CD8-positive, alpha-beta memory T cell (primary cell): ENCODE measurements at places on chromosomes 12 and 14. TPM values are rescaled to one million over a fixed set of nuclear protein-coding genes. Genes with fewer than 3 reads are reported as not detected.

Gene MSRB3
- not detected for total RNA-seq

Gene TAS2R13
- total RNA-seq, result 0.26 TPM

Gene PRB2
- not detected for total RNA-seq

DNA sequence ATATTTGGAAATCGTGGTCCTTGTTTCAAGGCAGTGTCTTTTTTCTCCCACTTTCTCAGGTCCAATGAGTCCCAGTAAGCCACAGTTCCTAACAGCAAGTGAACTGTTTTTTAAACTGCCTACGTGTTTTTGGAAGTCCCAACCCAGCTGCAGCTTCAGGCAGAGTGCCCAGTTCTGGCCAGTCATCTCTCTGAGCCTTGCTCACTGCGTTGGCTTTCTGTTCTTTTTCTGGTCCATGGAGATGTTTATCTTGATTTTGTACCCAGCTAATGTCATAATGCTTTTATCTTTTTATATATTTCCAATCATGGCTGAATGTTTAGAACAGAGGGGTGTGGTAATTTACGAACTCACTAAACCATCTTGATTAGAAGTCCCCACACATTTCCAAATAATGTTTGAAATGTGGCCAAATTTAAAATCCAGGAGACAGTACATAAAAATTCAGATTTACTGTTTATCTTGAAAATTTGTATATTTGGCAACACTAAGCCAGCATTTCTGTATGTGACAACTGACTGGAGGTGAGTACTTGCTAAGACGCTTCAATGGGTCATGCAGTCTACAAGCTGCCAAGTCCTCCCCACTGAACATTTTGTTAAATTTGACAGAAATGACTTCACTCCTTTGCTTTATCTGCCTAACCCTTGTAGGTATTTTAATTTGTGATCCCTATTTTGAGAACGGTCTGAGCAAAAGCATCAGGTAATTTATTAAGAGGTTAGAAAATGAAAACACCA lies 46.1 kb upstream of the OTOGL start:
- no peaks in the 10 kb centered on the region for H3K4me1 ChIP-seq
- H3K36me3 ChIP-seq, result no peaks in the 10 kb centered on the region
- H3K27me3 ChIP-seq, result no peaks in the 10 kb centered on the region
- DNase-seq, result no peak
- H3K4me3 ChIP-seq, result no peak overlapping the region
